ENCODE measurements at places on chromosomes 2 and 18. TPM values are rescaled to one million over a fixed set of nuclear protein-coding genes. Genes with fewer than 3 reads are reported as not detected.

GRCh38 chr18:50161597-50162205 is 33.2 kb downstream of the MYO5B start:
- H3K27me3 ChIP-seq = no peaks in the 10 kb centered on the region
- H3K4me1 ChIP-seq = no peaks in the 10 kb centered on the region
- H3K27ac ChIP-seq = no peak overlapping the region

DNA sequence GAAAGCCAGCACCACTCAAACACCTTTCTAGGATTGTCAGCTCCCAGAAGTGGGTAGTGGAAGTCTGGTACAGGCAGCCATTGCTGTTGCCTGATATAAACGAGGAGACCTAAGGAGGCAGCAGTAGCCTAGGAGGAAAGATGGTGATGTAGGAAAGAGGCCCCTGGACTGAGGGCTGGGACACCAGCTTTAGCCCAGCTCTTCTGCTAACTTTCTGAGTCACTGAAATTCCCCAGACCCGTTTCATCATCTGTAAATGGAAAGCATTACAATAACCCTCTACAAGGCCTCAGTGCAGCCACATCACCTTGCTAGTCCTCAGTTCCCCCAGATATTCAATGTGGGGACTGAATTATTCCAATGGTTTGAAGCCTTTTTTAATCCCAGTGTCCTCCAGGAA is 336.5 kb downstream of the TNS1 start:
- H3K4me3 ChIP-seq = no peak overlapping the region
- H3K4me1 ChIP-seq = no peaks in the 10 kb centered on the region
- DNase-seq = no peak
- no peak overlapping the region for H3K27ac ChIP-seq
- H3K27me3 ChIP-seq = no peaks in the 10 kb centered on the region
- no peaks in the 10 kb centered on the region for H3K36me3 ChIP-seq

ERFE gene
- total RNA-seq = not detected

EMILIN2 gene
- 4.4 TPM for total RNA-seq

CD226 gene
- 3.1 TPM for total RNA-seq

GRCh38 chr2:173307293-173307692 is 47.4 kb upstream of the CDCA7 start:
- no peaks in the 10 kb centered on the region for H3K4me1 ChIP-seq
- no peak overlapping the region for H3K4me3 ChIP-seq
- H3K27me3 ChIP-seq = no peaks in the 10 kb centered on the region
- no peak for DNase-seq
- H3K36me3 ChIP-seq = no peaks in the 10 kb centered on the region

DNA sequence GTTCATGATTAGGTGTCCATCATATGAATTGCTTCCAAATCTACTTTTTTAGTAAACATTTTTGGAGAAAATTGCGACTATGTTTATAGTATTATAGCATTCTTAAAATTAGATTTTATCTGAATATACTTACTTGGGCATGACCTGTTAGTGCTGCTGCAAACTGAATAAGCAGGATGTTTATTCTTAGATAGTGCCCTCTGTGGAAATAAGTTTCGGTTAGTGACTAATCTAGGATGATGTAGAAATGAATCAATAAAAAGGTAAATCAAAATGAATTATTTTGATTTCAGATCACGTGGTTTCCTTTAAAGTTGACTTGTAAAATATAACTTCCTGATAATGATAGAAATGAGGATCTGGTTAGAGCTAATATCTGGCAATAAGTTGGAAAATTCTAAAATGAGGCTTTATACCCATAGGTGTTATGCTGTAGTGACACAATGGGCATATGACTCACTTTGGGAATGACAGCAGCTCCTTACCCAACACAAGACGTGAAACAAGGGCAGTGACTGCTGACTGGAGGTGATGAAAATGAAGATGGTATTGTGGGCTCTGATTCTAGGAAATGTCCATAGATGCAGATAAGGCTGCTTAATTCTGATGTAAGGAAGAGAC is 165.8 kb upstream of the TCF4 start:
- H3K4me1 ChIP-seq = no peaks in the 10 kb centered on the region
- H3K27ac ChIP-seq = no peak overlapping the region
- H3K36me3 ChIP-seq = no peaks in the 10 kb centered on the region
- H3K27me3 ChIP-seq = no peaks in the 10 kb centered on the region
- DNase-seq = no peak
- H3K4me3 ChIP-seq = no peak overlapping the region

DNA sequence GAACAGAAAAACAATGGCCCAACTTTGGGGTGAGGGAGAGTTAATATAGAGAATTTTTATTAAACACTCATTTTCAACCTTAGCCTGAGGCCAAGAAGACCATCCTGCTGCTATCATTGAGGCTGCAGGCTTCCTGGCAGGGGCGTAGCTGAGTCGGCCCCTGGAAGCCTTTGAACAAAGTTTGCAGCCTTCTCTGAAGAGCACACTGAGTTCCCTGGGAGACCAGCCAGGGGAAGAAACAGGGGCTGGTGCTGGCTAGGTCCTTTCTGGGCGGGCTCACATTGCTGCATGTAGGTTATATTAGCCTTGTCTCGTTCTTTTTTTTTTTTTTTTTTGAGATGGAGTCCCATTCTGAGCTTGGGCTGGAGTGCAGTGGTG is 126.8 kb upstream of the HS6ST1 start:
- no peaks in the 10 kb centered on the region for H3K4me1 ChIP-seq
- no peak for DNase-seq
- H3K4me3 ChIP-seq = no peak overlapping the region
- H3K27me3 ChIP-seq = no peaks in the 10 kb centered on the region

BOLL gene
- total RNA-seq = not detected

DNA sequence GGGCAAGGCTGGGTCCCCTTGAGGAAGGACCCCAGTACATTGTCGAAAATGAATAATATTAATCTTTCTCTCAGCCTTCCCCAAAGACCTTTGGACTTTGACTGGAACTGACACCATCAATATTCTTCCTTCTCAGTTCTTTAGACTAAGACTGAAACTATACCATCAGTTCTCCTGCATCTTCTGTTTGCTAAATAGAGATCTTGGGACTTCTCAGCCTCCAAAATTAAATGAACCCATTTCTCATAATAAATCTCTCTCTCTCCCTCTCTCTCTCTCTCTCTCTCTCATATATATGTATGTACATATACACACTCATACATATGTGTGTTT is 39.7 kb upstream of the VRK2 start:
- no peaks in the 10 kb centered on the region for H3K4me1 ChIP-seq
- H3K27me3 ChIP-seq = no peaks in the 10 kb centered on the region
- no peak overlapping the region for H3K4me3 ChIP-seq
- no peak overlapping the region for H3K27ac ChIP-seq
- DNase-seq = no peak

DNA sequence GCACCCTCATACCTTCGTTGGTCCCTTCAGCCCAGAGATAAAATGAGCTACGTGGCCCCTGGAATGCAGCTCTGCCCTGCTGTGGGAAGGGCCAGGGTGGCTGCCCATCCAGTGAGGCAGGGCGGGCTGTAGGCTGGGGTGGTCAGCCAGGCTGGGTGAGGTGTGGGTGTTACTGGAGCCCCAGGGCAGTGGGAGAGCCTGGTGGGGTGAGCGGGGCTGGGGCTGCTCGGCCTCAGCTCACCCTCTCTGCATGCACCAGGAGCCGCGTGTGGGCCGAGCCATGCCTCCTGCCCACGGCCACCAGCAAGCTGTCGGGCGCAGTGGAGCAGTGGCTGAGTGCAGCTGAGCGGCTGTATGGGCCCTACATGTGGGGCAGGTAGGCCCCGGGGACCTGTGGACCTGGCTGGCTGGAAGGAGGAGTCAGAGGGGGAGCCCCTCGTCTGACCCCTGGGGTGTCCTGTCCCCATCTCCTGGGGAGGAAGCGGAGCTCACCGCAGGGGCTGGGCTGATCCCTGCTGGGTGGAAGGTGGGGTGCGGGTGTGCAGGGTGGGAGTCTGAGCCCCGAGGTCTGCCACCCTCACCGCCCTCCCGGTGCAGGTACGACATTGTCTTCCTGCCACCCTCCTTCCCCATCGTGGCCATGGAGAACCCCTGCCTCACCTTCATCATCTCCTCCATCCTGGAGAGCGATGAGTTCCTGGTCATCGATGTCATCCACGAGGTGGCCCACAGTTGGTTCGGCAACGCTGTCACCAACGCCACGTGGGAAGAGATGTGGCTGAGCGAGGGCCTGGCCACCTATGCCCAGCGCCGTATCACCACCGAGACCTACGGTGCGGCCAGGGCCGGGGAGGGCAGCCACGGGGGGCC is 5.5 kb downstream of the RNPEPL1 start:
- H3K4me3 ChIP-seq = no peak overlapping the region
- H3K36me3 ChIP-seq = no peaks in the 10 kb centered on the region
- peak; percentile 50 for DNase-seq
- peaks cover 19% of the 10 kb centered on the region for H3K4me1 ChIP-seq
- H3K27me3 ChIP-seq = no peaks in the 10 kb centered on the region
- no peak overlapping the region for H3K27ac ChIP-seq

DNA sequence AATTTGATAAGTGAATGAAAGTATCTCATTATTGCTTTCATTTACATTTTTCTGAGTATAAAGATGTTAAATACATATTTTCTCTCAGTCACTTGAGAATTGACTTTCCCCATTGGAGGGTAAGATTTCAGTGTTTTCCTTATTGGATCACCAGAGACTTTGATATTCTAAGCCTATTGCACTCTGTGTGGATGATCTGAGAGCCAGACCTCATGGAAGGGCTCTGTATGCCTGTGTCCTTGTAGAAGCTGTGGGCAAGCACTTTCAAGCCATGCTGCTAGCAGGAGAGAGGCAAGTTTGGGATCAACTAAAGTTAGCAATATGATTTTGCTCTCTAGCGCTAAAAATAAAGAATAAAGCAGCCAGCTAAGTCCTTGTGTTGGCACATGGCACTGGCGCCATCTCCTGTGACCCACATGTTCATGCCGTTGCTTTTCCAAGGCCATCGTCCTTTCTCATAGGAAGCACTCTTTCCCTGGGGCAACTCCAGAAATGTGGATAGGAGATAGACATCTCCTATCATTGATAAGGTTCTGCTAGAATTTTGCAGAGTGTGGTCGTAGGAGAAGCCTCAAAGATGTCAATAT is 72.6 kb downstream of the AOX1 start:
- no peak overlapping the region for H3K27ac ChIP-seq
- DNase-seq = no peak
- H3K4me3 ChIP-seq = no peak overlapping the region

- DNase-seq = no peak
- H3K4me3 ChIP-seq = no peak overlapping the region
- H3K27me3 ChIP-seq = no peaks in the 10 kb centered on the region
- peak overlapping the region; percentile 79 for H3K27ac ChIP-seq
Observed at GRCh38 chr2:126658319-126658904, 2.5 kb downstream of the GYPC start.

GCKR gene
- total RNA-seq = 57.9 TPM

GRCh38 chr18:70693246-70693645 is 404.4 kb downstream of the SOCS6 start:
- no peak overlapping the region for H3K4me3 ChIP-seq
- H3K4me1 ChIP-seq = no peaks in the 10 kb centered on the region
- DNase-seq = no peak
- no peak overlapping the region for H3K27ac ChIP-seq

GRCh38 chr2:49780949-49781348 is 626.6 kb upstream of the FSHR start:
- H3K27ac ChIP-seq = no peak overlapping the region
- H3K4me3 ChIP-seq = no peak overlapping the region
- no peak for DNase-seq
- no peaks in the 10 kb centered on the region for H3K27me3 ChIP-seq

- no peak overlapping the region for H3K27ac ChIP-seq
- no peak overlapping the region for H3K4me3 ChIP-seq
- no peaks in the 10 kb centered on the region for H3K36me3 ChIP-seq
- no peaks in the 10 kb centered on the region for H3K4me1 ChIP-seq
- no peaks in the 10 kb centered on the region for H3K27me3 ChIP-seq
Observed at GRCh38 chr2:74205596-74205995, 7.2 kb downstream of the MTHFD2 start.

DNA sequence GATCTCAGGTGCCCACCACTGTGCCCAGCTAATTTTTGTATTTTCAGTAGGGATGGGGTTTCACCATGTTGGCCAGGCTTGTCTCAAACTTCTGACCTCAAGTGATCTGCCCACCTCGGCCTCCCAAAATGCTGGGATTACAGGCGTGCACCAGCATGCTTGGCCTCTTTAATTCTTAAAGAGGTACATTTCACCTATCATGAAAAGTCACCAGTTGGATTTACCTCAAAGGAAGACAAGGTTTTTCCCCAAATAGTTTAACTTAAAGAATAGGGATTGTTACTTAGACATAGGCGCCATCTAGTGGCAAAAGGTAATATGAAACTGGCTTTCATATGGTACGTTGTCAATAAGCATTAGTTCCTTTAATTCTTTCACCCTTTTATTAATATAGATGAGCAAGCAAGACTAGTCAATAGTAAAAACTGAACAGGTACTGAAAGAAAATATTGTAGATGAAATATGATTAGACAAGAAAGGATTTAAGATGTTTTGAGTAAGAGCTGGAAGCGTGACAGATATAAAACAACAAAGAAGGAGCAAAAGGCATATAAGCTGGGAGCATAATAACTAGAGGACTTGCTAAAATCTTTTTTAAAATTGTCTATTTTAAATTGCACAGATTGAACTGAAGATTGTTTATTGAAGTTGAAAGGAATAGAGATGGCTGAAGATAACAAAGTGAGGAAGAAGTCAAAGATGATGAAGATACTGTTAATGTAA is 35.0 kb upstream of the PSMD14 start:
- DNase-seq = no peak
- H3K27ac ChIP-seq = no peak overlapping the region
- H3K36me3 ChIP-seq = no peaks in the 10 kb centered on the region
- H3K4me3 ChIP-seq = no peak overlapping the region
- no peaks in the 10 kb centered on the region for H3K27me3 ChIP-seq

GRCh38 chr2:75289771-75290170 is 90.5 kb upstream of the TACR1 start:
- H3K4me3 ChIP-seq = no peak overlapping the region
- H3K36me3 ChIP-seq = no peaks in the 10 kb centered on the region
- no peak overlapping the region for H3K27ac ChIP-seq
- no peaks in the 10 kb centered on the region for H3K27me3 ChIP-seq

DNA sequence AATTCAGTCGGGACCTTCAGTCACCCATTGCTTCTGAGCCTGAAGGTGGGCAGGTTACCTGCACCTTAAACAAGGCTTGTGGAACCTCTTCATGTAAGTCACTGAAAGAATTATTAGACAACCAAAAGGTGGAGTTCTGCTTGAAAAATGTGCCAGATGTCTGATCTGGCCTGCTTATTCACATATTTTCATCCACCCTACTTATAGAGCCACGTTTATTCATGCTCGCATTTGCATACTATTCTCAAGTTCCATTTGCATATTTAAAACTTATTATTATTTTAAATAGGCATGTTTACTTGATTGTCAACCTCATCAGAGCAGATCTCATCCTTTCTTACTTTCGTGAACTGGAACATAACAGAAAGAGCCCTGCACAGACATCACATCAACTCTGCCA is 140.0 kb upstream of the NABP1 start:
- no peak overlapping the region for H3K27ac ChIP-seq
- no peaks in the 10 kb centered on the region for H3K4me1 ChIP-seq
- H3K36me3 ChIP-seq = no peaks in the 10 kb centered on the region
- DNase-seq = no peak

Data from right lobe of liver (tissue), 6 donors.